ENCODE measurements at places on chromosomes 1 and 21. TPM values are rescaled to one million over a fixed set of nuclear protein-coding genes. Genes with fewer than 3 reads are reported as not detected.

The GPR37L1 gene
- total RNA-seq: not detected

The ABL2 gene
- 110 TPM for total RNA-seq

The HCRTR1 gene
- total RNA-seq: not detected

The OVAAL gene
- total RNA-seq: not detected

The CAPN9 gene
- not detected for total RNA-seq

The RUNX3 gene
- not detected for total RNA-seq

The NBPF11 gene
- 2.8 TPM for total RNA-seq

The BSND gene
- not detected for total RNA-seq

The LCE2B gene
- total RNA-seq: not detected

The PLXNA2 gene
- 0.72 TPM for total RNA-seq

The RHEX gene
- total RNA-seq: not detected

The FABP3 gene
- total RNA-seq: 5.6 TPM

The LAD1 gene
- under 0.01 TPM for total RNA-seq

The ENSA gene
- total RNA-seq: 53.2 TPM

The ARHGAP29 gene
- 45.3 TPM for total RNA-seq

The SYTL1 gene
- total RNA-seq: 0.18 TPM

The GSTM1 gene
- total RNA-seq: not detected

GRCh38 chr1:202112859-202113689, 9.6 kb upstream of the GPR37L1 start:
- DNase-seq: peak; percentile 11

DNA sequence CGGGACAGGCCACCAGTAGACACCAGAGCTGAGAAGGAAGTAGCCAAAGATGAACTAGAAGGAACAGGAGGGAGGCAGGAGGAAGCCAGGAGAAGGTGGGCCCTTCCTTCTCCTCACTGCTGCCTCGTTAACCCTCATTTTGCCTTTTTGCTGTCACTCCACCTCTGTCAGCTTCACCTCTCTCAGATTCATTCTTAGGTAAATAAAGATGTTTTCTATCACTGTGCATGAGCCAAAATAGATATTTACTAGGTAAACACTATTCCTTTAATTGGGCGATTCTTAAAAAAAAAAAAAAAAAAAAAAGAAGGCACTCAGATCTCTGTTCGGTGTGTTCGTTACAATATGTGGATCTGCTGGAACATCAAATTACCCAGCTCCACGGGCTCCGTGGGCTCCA, 112.3 kb downstream of the GLUL start:
- DNase-seq: no peak

GRCh38 chr1:147786536-147786935, 26.1 kb upstream of the GJA5 start:
- no peak for DNase-seq

GRCh38 chr1:199774433-199775089, 252.9 kb upstream of the NR5A2 start:
- peak; percentile 85 for DNase-seq

DNA sequence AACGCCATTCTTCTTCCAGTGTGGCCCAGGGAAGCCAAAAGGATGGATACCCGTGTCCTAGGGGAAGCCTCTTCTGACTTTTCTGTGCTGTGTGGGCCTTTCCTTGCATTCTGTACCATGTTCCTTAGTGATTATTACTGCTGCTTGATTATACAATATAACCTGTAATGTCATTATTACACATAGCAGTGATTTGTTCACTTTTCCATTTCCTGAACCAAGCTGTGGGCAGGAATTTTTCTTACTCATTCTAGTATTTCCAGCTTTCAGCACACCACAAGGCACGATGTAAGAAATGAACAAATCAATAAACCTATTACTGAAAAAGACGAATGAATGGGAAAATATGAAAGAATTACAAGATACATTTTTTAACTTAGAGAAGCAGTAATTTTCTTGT, 8.4 kb upstream of the USP33 start:
- no peak for DNase-seq

GRCh38 chr1:214264976-214265375, 16.0 kb upstream of the SMYD2 start:
- DNase-seq: no peak

GRCh38 chr1:31782421-31783410, 18.6 kb upstream of the ADGRB2 start:
- DNase-seq: no peak

DNA sequence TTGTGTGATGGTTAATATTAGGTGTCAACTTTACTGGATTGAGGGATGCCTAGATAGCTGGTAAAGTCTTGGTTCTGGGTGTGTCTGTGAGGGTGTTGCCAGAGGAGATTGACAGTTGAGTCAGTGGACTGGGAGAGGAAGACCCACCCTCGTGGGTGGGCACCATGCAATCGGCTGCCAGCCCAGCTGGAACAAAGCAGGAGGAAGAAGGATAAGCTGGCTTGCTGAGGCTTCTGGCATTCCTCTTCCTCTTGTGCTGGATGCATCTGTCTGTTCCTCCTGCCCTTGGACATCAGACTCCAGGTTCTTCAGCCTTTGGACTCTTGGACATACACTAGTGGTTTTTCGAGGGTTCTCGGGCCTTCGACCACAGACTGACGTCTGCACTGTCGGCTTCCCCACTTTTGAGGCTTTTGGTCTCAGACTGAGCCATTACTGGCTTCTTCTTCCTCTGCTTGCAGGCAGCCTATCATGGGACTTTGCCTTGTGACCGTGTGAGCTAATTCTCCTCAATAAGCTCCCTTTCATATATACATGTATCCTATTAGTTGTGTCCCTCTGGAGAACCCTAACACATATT, 184.3 kb upstream of the LMO4 start:
- no peak for DNase-seq

- DNase-seq: peak; percentile 93
These were observed 36.6 kb downstream of the CAPZB start for GRCh38 chr1:19448491-19449439.

GRCh38 chr1:18491168-18491567, 10.4 kb downstream of the KLHDC7A start:
- DNase-seq: no peak

DNA sequence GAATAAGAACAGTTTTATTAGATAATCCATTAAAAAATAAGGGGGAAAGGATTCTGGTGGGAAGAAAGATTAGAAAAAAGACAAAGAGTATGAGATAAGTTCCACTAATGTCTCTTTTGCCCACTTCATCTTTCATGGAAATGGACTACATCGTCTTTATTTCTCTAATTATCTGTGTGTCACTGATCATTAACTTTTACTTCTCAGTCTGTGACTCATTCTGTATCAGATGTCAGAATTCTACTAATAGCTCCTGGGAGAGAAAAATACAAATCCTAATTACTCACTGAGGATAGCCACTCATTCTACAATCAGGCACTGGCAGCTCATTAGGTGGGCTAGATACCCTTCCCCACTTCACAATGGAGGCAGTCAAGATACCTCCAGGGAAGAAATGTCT, 41.7 kb downstream of the ILDR2 start:
- no peak for DNase-seq

DNA sequence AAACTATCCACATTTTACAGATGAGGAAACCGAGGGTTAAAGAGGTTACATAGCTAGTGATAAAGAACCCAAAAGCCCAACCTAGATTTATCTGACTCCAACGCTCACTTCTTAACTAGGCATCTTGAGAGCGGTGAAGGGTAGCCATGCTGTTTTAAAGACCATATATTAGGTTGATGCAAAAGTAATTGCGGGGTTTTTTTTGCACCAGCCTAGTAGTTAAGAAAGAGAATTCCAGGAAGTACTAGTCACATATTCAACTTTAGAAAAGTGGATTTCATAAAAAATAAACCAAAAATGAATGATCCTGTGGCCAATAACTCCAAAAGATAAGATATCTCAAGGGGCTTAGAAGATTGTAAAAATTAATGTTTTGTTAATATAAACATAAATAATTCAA, 162.1 kb downstream of the GLUL start:
- no peak for DNase-seq

- no peak for DNase-seq
These were observed 185.0 kb downstream of the RGS7 start for GRCh38 chr1:241171991-241172390.

DNA sequence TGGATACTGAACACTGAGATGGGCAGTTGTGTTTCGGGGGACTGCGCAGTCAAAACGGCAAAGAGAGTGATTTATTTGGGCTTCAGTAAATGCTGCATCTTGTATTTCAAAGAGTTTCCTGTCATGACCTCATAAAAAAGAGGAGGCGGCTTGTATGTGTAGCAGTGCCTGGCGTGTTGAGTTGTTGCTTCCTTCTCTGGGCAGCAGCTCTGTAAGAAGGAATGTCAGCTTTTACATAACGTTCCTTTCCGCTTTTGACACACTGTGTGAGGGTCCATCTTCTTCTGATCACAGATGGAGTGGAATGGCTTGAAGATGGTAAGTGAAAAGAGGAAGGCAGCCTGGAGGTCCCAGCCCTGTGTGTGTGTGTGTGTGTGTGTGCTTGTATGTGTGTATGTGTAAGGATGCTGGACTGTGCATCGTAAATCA, 941 bp downstream of the ELAVL4 start:
- DNase-seq: no peak

GRCh38 chr1:8423269-8423691, 105.4 kb downstream of the SLC45A1 start:
- DNase-seq: no peak

DNA sequence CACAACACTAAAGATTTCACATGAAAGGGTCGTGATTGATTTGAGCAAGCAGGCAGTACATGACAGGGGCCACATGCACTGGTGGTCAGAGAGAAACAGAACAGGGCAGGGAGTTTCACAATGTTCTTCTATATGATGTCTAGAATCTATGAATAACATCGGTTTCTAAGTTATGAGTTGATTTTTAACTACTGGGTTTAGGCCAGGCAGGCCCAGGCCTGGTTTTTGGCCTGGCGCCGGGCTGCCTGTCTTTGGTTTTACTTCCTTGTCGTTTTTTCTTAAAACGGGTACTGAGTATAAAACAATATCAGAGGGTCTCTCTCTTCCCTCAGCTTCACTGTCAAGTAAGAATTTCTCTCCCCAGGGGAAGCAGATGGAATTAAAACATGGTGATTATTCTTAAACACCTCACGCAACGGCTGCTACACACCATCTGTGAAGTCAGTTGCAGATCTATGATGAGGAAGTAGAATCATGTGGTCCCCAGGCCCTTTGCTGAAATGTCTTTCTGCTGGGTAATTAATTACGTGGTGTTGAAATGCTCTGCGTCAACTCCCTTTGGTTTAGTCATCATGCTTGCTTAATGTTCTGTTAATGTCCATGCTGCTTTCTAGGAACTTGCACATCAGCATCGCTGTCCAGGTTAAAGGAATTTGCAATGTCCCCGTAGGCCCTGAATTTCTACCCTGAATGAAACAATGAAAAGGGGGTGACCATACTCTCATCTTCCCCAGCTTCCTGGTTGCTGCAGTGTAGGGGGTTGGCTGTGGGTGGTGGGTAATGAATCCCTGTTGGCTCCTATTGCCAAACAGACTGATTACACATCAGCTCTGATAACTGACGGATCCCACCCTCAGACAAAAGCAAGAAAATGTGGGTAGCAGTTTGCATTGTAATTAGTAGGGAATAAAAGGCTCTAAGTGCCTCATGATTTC, 70.3 kb downstream of the SERINC2 start:
- DNase-seq: peak; percentile 96

DNA sequence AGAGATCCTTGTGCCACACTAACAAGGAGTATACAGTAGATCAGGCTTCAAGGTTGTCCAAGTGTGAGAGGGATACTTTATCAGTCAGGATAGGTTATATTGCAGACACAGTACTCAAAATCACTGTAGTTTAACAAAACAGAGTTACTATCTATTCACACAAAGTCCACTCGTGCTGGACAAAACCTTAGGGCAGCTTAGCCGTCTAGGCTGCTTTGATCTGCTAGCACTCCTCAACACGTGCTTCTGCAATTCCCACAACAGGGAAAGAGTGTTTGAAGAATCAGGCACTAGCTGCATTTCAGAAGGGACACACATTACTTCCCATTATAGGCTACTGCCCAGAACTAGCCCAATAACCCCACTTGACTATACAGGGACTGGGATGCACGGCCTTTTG, 39.5 kb downstream of the MEF2D start:
- no peak for DNase-seq

GRCh38 chr1:35180776-35181374, 12.1 kb downstream of the SFPQ start:
- peak; percentile 44 for DNase-seq

Measured in IMR-90 (cell line).